ENCODE measurements at places on chromosomes 12 and 14.
A peak's percentile ranks its signal among the peaks of the same experiment; 100 is the strongest.

DNA sequence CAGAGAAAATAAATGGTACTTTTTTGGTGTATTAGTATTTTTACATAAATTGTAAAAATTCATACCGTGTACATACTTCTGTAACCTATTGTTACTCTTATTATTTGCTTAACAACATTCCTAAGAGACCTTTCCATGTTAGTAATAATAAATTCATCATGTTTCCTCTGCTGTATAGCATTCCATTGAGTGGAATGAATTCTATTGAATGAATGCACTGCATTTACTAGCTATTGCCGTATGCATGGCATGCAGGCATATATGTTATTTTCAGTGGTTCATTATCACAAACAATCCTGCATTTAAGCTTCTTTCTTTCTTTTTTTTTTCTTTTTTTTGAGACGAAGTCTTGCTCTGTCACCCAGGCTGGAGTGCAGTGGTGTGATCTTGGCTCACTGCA lies 137.6 kb upstream of the TBX3 start:
- DNase-seq: no peak

DNA sequence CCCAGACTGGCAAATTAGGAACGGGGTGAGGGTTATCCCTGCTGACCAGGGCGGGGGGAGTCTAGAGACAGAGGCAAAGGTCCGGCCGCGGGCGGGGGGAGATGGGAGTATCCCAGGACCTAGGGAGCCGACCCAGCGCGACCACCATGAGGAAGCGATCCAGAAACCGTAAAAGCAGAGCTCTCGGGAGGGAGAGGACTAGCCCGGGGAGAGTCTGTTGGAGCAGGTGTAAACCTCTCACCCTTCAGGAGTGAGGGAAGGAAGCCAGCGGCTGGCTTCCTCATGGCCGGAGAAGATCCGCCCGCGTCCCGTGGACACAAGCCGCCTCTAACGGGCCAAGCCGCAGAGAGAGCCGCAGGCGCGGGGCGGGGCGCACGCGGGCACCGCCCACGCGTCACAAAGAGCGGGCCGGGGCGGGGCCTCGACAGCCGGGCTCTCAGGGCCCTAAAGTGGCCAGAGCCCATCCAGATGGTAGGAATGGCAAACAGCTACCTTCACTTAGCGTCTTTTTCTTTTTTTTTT lies at the start of gene ACRBP:
ACRBP (minus strand) TSS at position 350 of the 522 bp plus-strand sequence; CDS start at position 284, 66 bp downstream.
- DNase-seq: peak; percentile 56

DNA sequence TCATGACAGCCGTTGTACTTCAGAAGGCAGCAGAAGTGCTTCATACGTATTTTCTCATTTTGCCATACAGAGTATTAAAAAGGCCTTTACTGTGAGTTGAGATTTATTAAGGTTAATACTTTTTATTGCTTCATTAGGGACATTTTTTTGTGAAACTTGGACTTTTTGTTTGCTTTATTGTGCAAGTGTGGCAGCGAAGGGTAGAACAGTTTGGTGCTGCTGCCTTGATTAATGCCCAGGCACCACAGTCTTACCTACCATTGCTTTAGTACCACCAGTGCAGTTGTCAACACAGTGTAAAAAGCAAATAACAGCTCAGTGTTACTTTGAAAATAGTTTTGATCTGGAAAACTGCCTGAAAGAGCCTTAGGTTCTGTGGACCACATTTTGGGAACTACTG lies 147.4 kb downstream of the PCNX1 start:
- DNase-seq: no peak

DNA sequence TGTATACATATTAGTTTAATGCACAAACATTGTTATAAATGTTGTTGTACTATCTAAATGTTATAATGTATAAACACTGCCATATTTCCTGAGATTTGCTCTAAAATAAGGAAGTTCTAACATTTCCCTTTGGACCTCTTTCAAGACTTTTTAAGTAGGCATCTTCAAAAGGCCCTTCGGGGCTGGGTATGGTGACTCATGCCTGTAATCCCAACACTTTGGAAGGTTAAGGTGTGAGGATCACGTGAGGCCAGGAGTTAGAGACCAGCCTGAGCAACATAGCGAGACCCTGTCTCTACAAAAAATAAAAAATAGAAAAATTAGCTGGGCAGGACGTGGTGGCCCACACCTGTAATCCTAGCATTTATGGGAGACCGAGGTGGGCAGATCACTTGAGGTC lies 35.5 kb downstream of the FBLN5 start:
- DNase-seq: no peak

- no peak for DNase-seq
These were observed 93.1 kb upstream of the PKP2 start for GRCh38 chr12:32989705-32990104.

DNA sequence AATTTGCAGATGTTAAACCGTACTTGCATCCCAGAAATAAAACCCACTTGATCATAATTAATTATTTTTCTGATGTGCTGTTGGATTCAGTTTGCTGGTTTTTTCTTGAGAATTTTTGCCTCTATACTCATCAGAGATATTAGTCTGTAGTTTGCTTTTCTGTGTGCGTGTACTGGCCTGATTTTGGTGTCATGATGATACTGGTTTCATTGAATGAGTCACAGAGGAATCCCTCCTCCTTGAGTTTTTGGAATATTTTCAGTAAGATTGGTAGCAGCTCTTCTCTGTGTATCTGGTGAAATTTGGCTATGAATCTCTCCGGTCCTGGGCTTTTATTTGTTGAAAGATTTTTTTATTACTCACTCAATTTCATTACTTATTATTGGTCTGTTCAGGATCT lies 100.4 kb upstream of the PMCH start:
- DNase-seq: no peak

DNA sequence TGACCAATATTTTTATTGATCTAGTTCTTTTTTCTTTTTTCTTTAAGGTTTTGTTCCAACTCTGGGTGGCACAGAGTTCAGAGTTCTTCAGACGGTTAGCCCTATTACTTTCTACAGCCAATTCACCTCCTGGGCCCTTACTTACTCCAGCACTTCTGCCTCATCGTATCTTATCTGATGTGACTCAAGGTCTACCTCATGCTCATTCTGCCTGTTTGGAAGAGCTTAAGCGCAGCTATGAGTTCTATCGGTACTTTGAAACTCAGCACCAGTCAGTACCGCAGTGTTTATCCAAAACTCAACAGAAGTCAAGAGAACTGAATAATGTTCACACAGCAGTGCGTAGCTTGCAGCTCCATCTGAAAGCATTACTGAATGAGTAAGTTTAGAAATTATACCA lies 64.7 kb downstream of the VEZT start:
- DNase-seq: no peak

DNA sequence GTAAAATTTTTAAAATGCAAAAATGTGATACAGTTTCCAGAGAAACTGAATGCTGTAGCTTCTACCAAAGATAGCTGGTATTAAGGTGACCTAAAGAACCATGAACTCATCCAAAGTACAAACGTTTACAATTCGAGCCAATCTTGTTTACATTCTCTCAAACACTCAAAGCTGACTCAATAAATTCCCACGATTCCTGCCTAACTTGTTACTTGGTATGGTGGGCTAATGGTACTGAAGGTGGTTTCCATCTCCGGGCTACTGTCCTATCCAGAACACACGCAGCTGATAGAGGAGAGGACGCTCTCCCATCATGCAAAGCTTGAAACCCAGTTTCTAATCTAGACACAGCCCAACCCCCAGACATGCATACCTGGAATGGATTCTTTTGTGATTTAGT lies 31.5 kb downstream of the RAD9B start:
- no peak for DNase-seq

DNA sequence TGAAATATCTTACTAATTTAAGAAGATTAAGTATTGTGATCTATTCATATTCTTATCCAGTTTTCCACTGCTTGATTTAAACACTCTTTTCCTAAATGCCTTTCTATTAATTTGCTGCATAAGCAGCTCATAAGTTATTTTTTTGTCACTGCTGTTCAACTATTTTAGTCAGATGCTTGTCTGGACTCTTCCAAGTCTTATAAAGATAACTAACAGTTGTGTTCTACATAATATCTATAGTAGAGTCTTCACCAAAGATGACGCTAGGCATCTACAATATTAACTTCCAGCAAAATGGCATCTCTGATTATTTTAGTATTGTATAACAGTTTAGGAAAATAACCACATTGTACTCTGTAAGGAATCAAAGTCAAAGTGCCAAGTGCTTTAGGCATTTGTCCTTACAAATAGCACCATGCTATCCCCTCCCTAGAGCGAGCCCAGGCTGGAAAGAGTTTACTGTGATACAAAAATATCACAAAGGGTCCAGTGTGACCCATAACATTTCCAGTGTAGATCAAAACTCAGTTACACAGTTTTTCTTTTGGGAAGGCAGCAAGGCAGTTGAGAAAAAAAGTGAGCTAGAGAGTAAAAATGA lies 98.2 kb downstream of the DENND5B start:
- no peak for DNase-seq

DNA sequence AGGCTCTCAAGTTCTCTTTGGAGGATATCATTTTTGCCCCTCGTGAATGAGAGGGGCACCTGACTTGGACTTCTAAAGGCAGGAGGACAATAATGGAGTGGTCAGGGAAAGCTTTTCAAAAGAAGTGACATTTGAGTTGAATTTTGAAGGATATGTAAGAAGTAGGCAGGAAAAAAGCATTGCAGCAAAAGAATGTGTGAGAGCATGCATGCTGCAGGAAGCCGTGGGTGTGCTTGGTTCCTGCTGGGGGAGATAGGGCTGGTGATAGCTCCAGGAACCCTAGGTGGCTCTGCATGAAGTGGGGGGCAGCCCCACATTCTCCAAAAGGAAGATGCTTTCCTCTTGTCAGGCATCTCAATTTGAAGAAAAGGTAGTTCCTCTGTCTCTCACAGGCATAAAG lies 23.1 kb downstream of the ACVR1B start:
- DNase-seq: no peak

Data from left renal cortex interstitium (tissue), 4 donors.